Thoracic aorta (tissue), 2 donors: ENCODE measurements at places on chromosomes 12 and 14. TPM values are rescaled to one million over a fixed set of nuclear protein-coding genes. Genes with fewer than 3 reads are reported as not detected.
A peak's percentile ranks its signal among the peaks of the same experiment; 100 is the strongest.

GRCh38 chr14:72196237-72197015 lies 264.2 kb downstream of the RGS6 start:
- no peaks in the 10 kb centered on the region for H3K27me3 ChIP-seq
- no peaks in the 10 kb centered on the region for H3K4me1 ChIP-seq
- H3K36me3 ChIP-seq = no peaks in the 10 kb centered on the region

- no peak for DNase-seq
- H3K4me3 ChIP-seq = peak overlapping the region; percentile 59
- H3K27me3 ChIP-seq = no peaks in the 10 kb centered on the region
These were observed 49.9 kb downstream of the FOXN3 start for GRCh38 chr14:89366864-89367778.

DNA sequence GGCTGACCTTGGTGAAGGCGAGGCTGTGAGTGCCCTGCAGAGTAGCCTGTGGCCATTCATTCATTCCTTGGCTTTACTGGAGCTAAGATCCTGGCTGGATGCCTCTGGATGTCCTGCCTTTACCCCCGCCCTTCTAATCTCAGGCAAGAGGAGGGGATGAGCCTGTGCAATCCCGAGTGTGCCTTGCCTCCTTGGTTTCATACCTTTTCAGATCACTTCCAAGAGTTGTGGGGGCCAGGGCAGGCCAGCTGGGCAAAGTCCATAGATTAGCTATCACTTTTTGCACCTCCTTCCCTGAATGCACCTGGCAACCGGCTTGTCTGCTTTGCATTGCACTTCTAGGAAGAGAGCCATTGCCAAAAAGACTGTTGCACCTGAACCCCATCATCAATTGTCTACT lies 1.5 kb downstream of the VRTN start:
- H3K27me3 ChIP-seq = no peaks in the 10 kb centered on the region
- H3K4me3 ChIP-seq = no peak overlapping the region
- H3K36me3 ChIP-seq = no peaks in the 10 kb centered on the region
- no peak overlapping the region for H3K27ac ChIP-seq
- no peaks in the 10 kb centered on the region for H3K4me1 ChIP-seq

GRCh38 chr12:22101749-22102243 lies 55.8 kb downstream of the CMAS start:
- no peaks in the 10 kb centered on the region for H3K4me1 ChIP-seq
- H3K27ac ChIP-seq = no peak overlapping the region
- no peaks in the 10 kb centered on the region for H3K27me3 ChIP-seq
- no peak for DNase-seq
- H3K36me3 ChIP-seq = no peaks in the 10 kb centered on the region

- H3K4me3 ChIP-seq = no peak overlapping the region
- H3K27ac ChIP-seq = no peak overlapping the region
- H3K36me3 ChIP-seq = peaks cover 3% of the 10 kb centered on the region
- no peak for DNase-seq
- no peaks in the 10 kb centered on the region for H3K27me3 ChIP-seq
These were observed 2.5 kb upstream of the HOXC6 start for GRCh38 chr12:54025499-54026405.

DNA sequence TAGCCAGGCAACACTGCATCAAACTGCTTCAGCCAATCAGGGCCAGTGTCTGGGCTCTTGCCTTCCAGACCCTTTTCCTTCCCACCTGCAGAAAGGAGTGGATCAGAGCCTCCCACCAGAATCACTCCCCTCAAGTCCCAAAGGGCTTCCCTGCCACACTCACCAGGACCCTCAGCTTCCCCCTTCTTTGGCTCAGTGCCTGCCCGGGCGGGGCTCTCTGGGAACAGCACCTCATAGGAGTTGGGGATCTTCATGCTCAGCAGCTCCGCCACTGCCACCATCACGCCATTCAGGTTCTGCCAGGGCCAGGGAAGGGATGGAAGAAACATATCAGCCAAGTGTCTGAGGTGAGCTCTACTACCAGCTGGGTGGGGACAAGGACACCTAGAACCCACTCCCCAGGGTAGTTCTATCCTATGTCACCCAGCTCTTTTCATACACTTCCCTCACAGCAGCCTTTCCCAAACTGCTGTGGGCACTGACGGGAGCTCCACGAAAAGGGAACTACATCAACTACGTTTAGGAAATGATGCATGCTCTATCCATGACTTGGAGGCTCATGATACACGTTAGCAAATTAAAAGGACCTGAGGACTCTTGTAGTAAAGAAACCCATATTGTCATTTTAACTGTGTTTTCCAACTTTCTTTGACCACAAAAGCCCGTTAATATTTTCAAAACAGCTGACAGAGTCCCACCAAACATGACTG lies 9.4 kb upstream of the PRKAG1 start:
- no peak for DNase-seq
- H3K27me3 ChIP-seq = no peaks in the 10 kb centered on the region
- H3K36me3 ChIP-seq = peaks cover 73% of the 10 kb centered on the region

GRCh38 chr12:80107221-80107620 lies 7.9 kb downstream of the OTOGL start:
- no peaks in the 10 kb centered on the region for H3K27me3 ChIP-seq
- no peak for DNase-seq
- no peaks in the 10 kb centered on the region for H3K36me3 ChIP-seq
- H3K27ac ChIP-seq = no peak overlapping the region

GRCh38 chr14:50985124-50985858 lies 41.0 kb upstream of the PYGL start:
- no peaks in the 10 kb centered on the region for H3K27me3 ChIP-seq
- H3K4me3 ChIP-seq = no peak overlapping the region
- no peak overlapping the region for H3K27ac ChIP-seq
- H3K4me1 ChIP-seq = no peaks in the 10 kb centered on the region
- no peaks in the 10 kb centered on the region for H3K36me3 ChIP-seq

DNA sequence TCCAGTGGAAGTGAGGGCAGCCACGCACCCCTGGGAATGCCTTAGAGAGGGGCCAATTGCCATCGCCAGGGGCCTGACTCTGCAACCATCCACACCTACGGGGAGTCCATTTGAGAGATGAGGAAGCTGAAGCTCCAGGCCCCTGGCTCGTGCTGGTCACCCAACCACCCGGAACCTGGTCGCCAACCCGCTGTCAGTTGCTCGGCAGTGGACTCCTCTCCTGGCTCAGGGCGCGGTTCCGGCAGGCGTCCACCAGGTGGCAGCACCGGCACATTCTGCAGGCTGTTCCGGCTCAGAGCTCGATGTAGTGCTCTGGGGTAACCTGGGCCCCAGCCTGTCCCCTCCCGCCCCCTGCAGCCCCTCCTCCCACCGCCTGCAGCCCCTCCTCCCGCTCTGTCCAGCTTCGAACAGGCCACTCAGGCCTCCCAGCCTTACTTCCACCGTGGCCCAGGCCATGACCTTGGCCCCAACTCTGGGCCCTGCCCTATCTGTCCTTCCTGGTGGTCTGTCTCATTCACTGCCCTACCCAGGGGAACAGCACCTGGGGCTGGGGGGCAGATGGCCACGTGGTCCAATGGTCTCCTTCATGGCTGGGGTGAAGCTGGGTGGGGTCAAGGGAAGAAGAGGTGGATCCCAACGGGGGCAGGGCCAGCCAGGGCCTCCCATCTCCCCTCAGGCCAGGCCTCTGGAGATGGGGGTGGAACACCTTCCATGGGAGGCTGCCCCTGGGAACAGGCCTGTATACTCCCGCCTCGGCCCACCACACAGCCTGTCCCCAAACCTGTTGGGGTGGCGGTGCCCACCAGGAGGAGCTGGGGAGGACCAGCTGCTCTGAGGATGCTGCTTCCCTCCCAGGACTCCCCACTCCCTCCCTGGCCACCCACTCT lies 15.7 kb downstream of the SIVA1 start:
- peak overlapping the region; percentile 1 for H3K27ac ChIP-seq
- DNase-seq = peak; percentile 70
- peaks cover 26% of the 10 kb centered on the region for H3K36me3 ChIP-seq
- no peaks in the 10 kb centered on the region for H3K4me1 ChIP-seq
- H3K27me3 ChIP-seq = no peaks in the 10 kb centered on the region

DNA sequence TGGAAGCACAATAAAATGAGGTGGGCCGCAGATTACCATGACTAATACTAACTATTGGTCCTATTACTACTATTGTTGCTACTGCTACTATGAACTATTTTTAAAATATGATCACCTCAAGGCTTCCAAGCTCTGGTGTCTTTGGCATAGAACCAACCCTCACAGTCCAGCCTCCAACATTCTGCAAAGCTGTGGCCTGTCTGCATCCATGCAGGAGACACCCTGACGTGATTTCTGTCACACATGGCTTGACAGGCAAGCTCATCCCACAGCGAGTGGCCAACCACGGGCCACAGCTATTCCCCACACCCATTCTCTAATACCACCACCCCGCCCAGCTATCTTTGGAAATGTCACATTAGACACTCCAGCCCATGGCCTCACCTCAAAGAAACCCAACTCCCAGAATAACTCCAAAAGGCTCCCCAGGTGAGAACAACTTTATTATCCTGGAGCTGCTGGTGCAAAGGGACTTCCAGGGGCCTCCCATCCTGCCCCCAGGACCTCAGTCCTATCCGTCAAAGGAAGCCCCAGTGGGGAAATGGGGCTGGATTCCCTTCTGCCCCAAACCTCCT lies 14.4 kb downstream of the ISCU start:
- no peaks in the 10 kb centered on the region for H3K36me3 ChIP-seq
- no peaks in the 10 kb centered on the region for H3K4me1 ChIP-seq
- H3K27me3 ChIP-seq = no peaks in the 10 kb centered on the region
- no peak overlapping the region for H3K4me3 ChIP-seq
- no peak overlapping the region for H3K27ac ChIP-seq
- no peak for DNase-seq

DNA sequence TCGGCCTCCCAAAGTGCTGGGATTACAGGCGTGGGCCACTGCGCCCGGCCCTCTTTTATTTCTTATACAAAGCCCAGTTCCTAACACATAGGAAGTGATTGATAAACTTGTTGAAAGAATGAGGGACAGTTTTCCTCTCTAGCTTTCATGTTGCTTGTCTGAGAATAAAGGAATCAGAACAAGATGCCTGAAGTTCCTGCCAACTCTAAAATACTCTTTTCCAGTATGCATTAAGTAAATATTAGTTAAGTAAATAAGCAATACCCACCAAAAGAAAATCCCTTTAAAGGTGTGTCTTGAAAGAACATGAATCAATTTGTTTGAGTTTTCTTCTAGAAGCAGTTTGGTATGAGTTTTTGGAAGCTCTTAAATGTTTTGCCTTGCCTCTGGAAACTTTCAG lies 24.4 kb upstream of the CD27 start:
- H3K27ac ChIP-seq = no peak overlapping the region
- no peaks in the 10 kb centered on the region for H3K27me3 ChIP-seq
- H3K4me1 ChIP-seq = peaks cover 15% of the 10 kb centered on the region

DNA sequence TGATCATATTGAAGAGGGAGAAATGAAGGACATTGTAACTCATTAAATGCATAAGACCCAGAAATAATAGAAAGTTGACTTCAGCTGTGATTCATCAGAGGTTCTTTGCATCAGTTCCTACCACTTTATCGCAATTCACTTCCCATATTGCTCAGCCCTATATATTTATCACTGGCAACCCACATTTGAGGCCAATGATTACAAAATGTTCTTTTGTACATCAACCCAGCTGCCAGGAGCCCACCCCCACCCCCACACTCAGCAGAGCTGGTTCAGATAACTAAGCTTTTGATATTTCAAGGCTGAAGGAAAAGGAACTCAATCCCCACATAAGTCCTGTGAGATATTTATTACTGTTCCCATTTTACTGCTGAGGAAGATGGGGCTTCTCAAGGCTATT lies 51.2 kb upstream of the TMPO start:
- DNase-seq = no peak
- peaks cover 6% of the 10 kb centered on the region for H3K4me1 ChIP-seq
- H3K27ac ChIP-seq = no peak overlapping the region
- no peak overlapping the region for H3K4me3 ChIP-seq
- H3K36me3 ChIP-seq = no peaks in the 10 kb centered on the region

DNA sequence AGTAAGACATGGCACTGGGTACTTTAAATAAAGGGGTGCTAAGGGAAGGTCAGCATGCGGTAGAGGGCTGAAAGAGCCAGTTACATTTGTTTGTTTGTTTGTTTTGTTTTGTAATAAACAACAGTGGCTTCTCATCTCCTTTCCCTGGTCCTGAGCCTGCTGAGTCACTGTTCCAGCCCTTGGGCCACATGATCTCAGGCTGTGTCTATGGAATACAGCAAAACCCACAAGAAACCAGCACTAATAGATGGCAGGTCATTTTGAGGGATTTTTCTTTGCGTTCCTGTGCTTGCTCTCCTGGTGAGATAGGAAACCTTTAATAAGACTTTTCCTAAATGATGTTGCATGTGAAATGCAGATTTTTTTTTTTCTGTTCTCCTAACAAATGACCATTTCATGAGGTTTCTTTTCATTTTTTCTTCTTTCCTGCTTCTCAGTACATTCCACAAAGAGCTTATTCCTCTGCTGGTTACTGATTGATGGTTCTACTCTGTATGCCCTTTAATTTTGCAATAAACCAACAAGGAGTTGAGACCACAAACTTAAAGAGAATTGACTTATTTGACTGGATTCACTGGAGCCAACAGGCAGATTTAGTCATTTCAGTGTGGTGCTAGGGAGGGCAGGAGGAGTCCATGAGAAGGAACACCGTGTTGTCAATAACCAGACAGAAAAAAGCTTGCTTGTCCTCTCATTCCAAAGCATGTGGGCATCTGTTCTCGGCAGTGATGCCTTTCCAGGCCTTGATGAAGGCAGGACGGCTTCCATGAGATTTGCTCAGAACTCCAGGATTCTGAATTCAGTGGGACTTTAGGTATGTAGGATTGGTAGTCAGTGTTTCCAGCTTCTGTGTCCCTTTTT lies 459.2 kb downstream of the RAD51B start:
- no peak overlapping the region for H3K27ac ChIP-seq
- DNase-seq = no peak
- H3K4me3 ChIP-seq = no peak overlapping the region

- no peak for DNase-seq
- no peaks in the 10 kb centered on the region for H3K36me3 ChIP-seq
- H3K4me3 ChIP-seq = no peak overlapping the region
These were observed 175.5 kb downstream of the MED13L start for GRCh38 chr12:116101991-116102390.

GRCh38 chr12:131928080-131928710 lies 881 bp upstream of the PUS1 start:
- peaks cover 14% of the 10 kb centered on the region for H3K4me1 ChIP-seq
- no peak for DNase-seq
- H3K4me3 ChIP-seq = peak overlapping the region; percentile 95
- peaks cover 13% of the 10 kb centered on the region for H3K36me3 ChIP-seq
- no peaks in the 10 kb centered on the region for H3K27me3 ChIP-seq
- H3K27ac ChIP-seq = peak overlapping the region; percentile 63

GRCh38 chr12:11722071-11722470 lies 72.6 kb downstream of the ETV6 start:
- DNase-seq = no peak
- no peaks in the 10 kb centered on the region for H3K27me3 ChIP-seq
- no peak overlapping the region for H3K4me3 ChIP-seq

DNA sequence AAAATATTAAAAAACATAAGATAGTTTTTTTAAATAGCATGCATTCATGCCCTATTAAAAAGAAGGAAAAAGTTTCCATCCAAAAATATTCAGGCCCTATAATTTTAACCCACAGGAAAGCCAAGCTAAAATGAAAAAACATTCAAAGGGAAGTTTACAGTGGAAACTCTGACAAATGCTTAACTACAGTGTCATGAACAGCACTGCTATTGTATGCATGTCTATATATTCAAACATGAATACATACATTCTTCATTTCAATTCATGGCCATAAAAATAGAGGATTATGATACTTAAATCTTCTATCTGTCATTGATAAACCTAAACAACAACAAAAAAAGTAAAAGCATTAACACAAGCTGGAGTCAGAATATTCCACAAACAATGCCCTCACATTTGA lies 67.4 kb downstream of the PPP2R5E start:
- H3K27me3 ChIP-seq = no peaks in the 10 kb centered on the region
- no peaks in the 10 kb centered on the region for H3K36me3 ChIP-seq

The ZDHHC17 gene
- total RNA-seq = 21.7 TPM

The KCNMB4 gene
- total RNA-seq = 1.6 TPM

The TNS2 gene
- total RNA-seq = 307 TPM

The ANKS1B gene
- 65.9 TPM for total RNA-seq

The FOXN4 gene
- total RNA-seq = not detected

The SMIM41 gene
- 1.8 TPM for total RNA-seq

The DEGS2 gene
- 0.28 TPM for total RNA-seq

The TNFAIP2 gene
- 135 TPM for total RNA-seq
